Kidney tubule cell (primary cell): ENCODE measurements at places on chromosomes 4 and X.

DNA sequence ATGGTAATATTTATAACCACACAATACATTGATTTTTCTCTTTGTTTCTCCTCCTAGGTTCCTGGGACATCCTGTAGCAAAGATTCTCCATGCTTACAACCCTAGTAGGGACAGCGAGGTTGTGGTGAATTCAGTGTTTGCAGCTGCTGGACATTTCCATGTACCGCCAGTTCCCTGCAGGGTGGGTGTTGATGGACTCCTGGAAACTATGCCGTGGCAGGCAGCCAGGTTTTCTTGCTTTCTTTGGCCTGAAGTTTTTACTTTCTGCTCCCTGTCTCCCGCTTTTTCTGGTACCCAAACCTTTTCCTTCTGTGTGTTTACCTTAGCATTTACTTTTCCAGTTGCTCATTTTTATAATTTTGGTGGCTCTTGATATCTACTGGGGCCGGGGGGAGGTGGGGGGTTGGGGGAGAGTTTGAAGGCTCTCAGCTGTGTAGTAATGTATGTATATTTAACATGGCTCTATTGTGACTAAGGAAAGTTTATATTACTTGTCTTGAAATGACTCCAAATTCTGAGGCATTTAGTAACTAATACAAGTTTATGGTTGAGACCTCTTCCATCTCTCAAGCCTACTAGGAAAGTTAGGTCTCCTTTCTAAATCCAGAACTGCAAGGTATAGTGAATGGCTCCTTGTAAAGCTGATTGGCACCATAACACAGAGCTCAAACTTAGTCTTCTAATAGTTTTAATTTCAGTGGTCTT, 89.7 kb downstream of the TMEM131L start:
- DNase-seq, result no peak

DNA sequence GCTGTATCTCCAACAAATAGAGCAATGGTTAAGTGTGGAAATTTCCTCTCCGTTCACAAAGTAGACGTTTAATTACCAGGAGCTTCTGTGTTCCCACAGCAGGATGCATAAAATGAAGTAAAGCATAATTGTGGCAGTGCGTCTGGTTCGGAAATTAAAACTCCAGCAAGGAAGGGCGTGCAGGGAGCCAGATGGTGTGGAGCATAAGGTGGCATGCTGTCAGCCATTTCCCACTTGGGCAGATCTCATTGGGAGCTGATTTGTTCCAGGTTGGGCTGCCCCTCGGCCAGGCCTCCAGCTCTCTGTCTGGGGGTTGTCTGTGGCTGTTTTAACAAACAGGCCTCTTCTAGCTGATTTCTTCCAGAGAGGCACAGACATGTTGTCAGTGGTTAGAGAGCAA, 182.1 kb upstream of the CLNK start:
- no peak for DNase-seq

- no peak for DNase-seq
Observed at GRCh38 chrX:53571494-53571893, 115.0 kb downstream of the HUWE1 start.

DNA sequence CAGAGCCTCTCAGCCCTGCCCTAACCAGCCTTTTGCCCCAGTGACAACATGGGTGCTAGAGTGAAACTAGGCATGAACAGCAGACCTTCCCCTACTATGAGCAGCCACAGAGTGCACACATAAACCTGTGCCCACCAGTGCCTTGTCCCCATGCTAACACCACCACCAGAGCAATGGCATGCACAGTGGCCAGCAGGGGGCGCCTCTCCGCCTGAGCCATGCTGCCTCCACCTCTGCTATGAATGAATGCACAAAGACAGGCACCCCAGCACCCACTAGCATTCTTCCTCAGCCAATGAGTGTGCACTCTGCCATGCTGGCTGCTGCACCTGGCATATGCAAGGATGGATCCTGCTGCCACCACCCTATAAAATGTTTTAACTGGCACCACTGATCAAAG, 286.9 kb upstream of the FGF16 start:
- DNase-seq, result no peak

- DNase-seq, result peak; percentile 57
Observed at GRCh38 chr4:76301775-76302162, 4.8 kb upstream of the STBD1 start.

DNA sequence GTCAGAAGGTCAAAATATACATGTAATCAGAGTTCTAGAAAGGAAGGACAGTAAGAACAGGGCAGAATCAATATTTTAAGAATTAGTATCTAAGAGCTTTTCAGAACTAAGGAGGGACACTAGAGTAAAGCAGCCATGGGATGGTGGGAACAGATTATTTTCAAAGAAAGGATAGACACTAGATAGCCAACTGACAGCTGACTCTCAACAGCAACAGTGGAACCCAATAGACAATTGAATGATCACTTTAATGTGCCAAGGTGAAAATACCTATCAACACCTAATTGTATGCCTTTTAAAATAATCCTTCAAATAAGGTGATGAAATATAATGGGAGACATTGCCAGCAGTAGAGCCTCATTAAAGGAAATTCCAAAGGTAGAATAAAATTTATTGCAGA, 26.5 kb upstream of the CCDC160 start:
- no peak for DNase-seq

DNA sequence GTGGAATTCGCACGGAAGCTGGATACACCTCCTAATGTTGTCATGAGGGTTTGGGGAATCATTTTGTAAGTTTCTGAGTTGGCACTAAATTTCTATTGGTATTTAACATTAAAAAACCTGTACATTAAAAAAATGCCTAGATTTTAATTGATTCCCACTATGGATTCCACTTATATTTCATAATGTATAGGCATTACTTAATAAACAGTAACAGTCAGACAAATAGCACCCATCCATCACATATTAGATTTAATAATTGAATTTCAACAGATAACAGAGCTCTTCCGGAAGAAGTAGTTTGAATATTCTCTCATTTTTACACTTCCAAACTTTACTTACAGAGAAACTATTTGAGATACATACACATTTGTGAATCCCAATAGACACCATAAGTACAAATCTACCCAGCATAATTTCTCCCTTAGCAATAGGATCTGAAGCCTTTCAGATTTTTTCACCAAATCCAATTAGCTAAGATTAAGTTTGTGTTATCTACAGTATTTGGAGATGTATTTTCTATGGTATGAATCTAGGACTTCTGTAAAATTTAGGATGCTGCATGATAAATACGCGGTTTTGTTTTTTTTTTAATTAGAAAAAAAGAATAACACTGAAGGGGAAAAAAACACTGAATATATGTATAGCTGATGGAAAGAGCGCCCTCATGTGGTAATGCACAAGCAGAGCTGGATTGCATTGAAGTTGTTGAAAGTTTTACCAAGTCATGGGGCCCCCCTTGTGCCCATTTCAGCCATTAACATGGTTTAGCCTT, 12.2 kb upstream of the ODAM start:
- peak; percentile 55 for DNase-seq

GRCh38 chrX:11628399-11628798, 37.3 kb downstream of the ARHGAP6 start:
- DNase-seq, result no peak

DNA sequence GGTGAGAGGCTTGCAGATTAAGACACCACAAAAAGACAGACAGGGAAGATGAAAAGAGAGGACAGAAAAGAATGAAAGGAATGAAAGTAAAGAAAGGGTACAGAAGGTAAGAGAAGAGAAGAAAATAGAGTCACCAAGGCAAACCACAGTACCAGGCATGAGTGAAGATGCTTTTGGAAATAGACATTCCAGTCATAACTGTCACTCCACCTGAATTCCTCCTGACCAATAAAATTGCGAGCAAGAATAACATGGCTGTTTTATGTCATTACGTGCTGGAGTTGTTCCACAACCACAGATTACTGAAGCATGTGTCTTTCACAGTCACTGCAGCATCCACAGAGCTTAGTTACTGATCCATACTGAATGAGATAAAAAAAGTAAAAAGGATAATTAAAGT, 864.9 kb upstream of the SLIT2 start:
- DNase-seq, result peak; percentile 70

DNA sequence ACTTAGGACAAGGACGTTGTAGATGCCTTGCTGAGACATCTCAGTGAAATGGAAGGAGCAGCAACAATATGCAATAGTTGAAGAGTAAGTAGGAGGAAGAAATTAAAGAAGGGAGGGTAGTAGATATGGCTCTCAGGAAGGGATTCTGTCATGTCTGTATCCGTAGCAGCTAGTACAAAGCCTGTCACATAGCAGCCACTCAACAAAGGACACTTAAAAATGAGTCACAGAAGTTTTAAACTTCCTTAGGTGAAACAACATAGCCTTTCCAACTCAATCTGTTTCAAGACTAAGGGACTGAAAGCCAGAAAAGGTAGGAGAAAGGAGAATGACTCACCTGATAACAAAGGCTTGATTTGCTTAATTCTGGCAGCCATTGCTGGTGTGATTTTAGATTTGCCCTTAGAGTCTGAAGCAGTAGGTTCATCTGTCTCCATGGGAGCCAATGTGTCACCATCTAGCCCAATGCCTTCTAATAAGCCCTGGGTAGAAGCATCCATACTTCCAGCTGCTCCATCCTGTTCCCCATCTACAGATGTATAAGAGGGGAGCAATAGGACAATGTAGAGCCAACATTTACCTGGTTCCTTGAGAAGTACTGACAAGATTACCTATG, 86.6 kb downstream of the HUWE1 start:
- peak; percentile 29 for DNase-seq

DNA sequence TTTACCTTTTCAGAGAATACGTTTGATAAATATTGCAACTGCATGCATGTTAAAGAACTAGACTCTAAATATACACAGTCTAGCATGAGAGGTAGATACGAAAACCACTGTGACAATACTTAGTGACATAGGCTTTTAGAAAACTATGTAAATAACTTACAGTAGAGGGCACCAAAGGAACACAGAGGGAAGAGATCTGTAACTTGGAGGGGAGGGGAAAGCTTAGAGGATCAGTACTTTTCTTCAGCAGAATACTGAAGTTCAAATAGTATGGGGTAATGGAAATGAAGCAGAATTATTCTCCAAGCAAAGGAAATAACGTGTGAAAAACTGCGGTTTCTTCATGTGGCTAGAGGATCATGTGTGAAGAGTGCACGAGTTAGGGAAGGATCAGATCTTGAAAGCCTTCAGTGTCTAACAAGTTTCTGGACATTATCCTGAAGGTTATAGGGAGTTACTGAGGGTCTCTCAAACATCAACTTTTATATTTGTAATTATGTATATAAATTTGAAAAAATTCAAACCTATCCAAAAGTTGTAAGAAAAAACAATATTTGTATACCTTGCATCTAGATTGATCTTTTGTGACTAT, 264.3 kb downstream of the NPFFR2 start:
- DNase-seq, result peak; percentile 63

DNA sequence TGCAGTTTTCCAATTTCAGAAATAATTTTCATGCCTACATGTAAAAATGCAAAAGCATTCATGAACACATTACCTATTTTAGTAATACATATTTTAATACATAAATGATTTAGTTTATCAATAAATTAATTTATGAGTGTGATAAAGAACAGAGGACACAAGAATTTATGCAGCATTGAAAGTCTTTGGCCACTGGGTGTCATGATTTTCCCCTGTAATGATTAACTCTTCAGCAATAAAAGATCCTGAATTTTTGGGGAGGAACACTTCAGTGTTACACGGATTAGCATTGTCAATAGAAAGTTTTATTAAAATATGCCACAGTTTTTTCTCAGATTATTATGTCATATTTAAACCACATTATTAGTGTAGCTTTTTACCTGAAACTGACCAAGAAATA, 8.6 kb upstream of the VCX2 start:
- DNase-seq, result no peak

DNA sequence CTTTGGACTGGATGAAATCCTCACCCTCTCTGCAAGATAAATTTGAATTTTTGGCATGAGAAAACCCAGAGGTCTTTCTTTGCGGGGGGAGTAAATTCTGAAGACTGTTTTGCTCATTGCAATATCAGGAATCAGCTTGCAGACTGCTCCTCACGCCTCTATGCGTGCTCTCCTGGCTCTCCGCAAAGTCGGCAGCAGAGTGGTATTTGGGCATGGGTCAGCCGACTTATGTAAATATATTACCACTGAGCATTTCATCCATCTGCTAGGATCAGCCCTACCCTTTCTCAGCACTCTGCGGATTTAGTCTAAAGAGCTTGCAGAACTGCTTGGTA, 288.0 kb downstream of the ASMT start:
- DNase-seq, result no peak

- peak; percentile 1 for DNase-seq
Observed at GRCh38 chr4:58809948-58810347, 1699.8 kb upstream of the IGFBP7 start.

DNA sequence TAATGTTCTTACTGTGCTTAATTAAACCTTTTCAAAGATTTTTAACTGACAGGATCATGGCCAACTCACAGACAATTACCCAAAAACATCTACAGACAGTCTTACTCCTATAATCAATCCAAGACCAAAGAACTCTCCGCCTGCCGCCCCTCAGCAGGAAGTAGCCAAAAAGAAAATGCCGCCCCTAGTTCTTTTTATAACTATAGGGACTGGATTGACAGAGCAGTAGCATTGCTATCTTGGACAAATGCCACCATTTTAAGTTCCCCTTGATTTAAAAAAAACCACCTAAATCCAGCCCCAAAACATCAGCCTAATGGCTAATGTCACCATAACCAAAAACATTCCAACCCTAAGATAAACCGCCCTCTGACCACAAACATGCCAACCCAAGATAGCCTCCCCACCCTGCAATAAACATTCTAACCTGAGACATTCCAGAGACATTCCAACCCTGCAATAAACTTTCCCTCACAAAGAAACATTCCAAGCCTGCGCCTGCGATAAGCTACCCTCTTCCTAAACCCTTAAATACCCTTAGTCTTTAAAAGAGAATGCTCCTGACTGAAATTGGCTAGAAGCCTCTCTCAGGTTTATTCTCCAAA, 77.0 kb downstream of the COQ2 start:
- peak; percentile 84 for DNase-seq

GRCh38 chrX:135006187-135006586, 15.4 kb downstream of the SMIM10 start:
- DNase-seq, result no peak

DNA sequence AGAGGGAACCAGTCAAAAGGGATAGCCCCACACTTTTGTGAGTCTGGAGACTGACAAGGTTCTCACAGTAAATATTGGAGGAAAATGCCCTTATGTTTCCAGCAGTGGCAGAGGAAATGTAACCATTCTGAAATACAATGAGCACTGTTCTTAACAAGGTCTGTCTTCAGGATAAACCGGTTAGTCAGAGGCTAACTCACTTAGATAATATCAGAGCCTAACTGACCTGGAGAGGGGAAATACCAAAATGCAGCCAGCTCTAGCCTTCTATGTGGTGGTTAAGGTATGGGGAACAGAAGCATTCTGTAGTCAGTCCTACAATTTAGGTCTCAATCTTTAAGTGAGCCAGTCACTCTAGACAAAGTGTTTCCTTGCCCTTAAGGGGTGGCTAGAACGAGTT, 70.8 kb downstream of the TBCK start:
- DNase-seq, result peak; percentile 19

- no peak for DNase-seq
Observed at GRCh38 chr4:75831856-75832405, 70.3 kb downstream of the PPEF2 start.

DNA sequence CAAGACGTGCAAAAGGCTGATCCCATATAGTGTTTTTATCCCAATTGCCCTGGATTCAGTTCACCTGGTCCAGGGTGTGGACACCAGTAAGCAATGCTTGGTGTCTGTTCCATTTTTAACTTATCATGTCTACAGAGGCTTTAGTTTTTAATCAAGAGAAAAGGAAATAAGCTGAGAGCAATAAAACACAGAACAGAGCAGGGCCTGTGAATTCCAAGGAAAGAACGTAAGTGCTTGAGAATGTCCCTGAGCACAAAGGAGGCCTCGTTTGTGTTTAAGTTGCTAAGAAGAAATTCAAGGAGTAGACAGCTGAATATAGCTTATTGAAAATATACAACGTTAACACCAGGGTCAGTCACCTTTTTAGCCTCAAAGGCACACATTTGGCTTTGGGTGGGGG, 191.3 kb downstream of the GPC3 start:
- no peak for DNase-seq
